Amygdala (tissue), 56 donors: ENCODE measurements at places on chromosomes 11 and 22.

- no peak for DNase-seq
Measured at GRCh38 chr11:23903044-23903704, 593.7 kb upstream of the LUZP2 start.

DNA sequence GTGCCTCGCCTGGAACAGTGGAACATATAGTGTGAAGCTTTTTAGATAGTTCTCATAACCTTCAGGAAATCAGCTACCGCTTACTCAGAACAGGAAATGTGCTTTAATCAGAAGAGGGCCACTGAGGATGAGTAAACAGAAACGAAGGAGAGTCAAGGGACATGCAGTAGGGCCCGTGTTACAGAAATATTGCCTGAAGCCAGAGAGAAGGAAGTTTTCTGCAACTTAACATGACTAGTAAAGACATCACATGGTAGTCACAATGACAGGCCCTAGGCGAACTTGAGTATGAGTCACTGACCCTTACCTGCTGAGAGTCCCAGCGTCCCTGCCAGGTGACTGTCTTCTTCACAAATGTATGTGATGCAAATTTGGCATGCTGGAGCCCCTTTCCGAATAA, 39.4 kb downstream of the CARD18 start:
- no peak for DNase-seq

DNA sequence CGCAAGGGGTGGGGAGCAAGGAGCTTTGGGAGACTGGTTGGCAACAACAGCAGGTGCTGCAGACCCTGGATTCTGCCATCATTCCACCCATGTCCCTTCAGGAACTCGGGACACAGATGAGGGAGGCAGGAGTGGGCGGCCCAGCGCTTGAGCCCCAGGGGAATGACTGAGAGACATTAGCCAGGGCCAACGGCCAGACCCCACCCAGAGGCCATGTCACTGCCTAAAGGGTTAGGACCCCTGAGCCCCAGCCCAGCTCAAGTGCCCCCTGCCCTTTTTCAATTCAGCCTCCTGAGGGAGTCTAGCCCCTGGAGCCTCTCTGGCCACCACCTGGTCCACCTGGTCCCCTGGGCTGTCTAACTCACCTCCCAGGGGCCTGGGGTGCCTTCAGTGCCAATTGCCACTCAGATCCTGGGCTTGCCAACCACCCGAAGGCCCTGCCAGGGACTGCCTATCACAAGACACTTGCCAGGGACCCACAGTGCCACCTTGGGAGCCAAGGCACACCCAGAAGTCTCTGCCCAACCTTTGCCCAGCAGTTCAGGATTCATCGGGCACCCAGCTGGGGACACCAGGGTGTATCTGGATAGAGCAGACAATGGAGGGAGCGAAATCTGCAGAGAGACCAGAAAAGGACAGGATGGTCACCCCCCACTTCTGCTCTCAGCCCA, 16.6 kb downstream of the MFNG start:
- DNase-seq: no peak

DNA sequence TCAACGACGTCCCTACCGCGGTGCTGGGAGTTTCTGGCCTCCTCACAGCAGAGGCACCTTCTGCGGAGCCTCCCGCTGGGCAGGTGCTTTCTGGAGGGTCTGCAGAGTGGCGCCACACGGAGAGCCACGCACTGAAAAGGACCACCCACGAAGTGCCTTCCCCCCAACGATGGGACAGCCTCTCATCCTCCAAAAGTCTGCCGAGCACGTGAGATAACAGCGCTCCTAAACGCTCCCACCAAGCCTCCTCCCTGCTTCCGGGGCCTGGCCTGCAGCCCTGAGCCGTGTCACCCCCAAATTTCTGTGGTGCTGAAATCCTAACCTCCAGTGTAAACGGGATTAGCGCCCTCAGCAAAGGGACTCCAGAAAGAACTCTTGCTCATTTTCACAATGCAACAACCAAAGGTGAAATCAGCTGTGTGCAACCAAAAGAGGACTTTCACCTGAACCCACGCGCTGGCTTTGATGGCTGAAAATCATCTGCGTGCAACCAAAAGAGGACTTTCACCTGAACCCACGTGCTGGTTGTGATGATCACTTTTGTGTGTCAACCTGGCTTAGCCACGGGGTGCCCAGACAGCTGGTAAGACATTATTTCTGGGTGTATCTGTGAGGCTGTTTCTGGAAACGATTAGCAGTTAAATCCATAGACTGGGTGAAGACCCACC, 924.6 kb downstream of the BRD1 start:
- DNase-seq: no peak

DNA sequence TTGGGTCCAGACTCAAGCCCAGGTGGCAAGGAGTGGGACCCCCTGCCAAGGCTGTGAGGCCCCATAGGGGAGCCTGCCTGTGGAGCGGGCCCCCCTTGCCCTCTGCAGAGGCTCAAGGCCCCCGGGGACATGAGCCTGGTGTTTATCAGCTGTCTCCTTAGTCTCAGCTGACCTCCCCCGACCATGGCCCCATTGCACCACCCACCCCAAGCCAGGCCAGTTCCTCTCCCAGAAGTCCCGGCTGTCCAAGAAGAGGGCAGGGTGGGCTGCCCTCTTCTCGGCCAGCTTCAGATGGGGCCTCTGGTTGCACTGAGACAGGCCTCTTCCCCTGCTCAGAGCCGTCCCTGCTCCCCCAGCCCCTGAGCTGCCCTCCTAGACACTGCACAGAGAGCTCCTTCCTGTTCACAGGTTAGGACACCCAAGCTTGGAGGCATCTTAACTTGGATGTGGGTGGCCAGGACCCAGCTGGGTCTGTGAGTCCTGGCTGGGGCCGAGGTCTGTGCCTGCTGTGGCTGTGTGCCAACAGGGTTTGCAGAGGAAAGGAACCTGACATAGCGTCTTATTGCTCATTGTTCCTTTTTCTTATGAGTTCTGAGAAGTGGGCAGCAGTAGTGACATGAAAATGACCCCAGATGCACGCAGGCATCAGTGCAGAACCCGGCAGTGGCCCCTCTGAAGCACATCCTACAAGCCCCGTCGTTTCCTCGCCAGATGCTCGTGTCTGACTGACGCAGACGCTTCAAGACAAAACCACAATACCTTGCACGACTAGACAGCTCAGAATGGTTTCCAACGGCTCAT, 5.4 kb downstream of the TRABD start:
- DNase-seq: no peak

- DNase-seq: no peak
Measured at GRCh38 chr11:76041208-76041607, 165.1 kb downstream of the WNT11 start.

DNA sequence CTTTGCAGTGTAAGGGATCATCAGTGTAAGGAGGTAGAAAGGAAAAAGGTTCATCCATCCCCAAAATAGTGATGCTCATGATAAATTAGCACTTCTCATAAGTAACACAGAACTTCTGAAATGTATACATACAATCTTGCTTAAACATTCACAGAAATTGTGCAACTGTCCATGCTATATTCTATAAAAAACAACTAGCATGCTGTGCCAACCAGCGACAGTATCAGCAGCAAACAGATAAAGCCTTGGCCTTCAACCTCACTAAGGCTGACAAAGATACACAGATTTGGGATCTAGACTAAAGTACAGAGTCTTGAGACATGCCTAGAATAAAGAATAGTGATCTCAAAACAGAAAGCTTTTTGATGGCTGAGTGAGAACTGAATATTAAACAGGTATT, 74.1 kb upstream of the CHRM4 start:
- DNase-seq: no peak

GRCh38 chr11:1230456-1231395, 7.9 kb downstream of the MUC5B start:
- no peak for DNase-seq

DNA sequence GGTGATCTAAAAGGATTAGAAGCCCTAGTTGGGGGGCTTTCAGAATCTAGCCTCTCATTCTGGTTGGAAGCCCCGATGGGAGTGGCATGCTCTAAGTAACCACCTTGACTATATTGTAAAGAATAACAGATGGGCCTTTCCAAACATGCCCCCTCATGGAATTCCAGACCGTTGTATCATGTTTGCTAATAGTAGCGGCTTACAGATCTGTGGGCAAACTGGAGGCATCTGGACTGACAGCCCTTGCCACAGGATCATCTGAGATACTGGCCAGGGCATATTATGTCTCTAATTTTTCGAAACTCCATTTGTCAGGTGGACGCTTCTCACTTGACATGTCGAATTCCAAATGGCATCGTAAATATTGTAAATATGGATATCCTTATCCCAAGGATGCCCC, 10.5 kb downstream of the APIP start:
- no peak for DNase-seq

DNA sequence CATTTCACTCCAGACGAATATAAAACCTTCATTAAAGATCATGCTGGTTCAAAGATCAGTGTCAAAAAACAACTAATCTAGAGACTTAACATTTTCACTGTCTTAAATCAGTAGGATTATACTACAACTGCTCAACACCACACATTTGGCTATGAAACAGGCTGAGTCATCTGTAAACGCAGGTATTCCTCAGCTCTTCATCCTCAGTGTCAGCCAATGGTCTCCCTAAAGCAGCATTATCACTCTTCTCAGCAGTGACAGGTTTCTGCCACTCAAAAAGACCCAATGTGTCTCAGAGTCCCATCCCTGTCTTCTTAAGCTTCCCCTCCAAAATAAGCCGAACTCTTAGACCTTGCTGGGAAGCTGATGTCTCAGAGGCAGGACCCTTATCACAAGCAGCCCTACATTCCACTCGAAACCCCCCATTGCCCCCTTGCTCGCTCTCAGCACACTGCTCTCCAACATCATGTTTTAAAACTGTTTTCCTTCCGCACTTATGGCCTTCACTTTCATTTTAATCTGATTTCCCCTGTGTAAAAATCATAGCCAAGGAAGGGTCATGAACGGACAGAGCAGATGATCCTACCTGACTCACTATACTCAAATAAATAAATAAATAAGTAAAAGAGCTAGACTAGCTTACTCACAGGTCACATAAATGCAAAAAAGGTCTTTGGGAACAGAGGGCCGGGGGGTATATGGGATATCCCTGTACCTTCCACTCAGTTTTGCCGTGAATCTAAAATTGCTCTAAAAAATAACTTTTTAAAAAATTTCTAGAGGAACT, 23.0 kb downstream of the CDON start:
- DNase-seq: no peak

- DNase-seq: no peak
Measured at GRCh38 chr11:83061883-83062282, 9.8 kb downstream of the RAB30 start.

DNA sequence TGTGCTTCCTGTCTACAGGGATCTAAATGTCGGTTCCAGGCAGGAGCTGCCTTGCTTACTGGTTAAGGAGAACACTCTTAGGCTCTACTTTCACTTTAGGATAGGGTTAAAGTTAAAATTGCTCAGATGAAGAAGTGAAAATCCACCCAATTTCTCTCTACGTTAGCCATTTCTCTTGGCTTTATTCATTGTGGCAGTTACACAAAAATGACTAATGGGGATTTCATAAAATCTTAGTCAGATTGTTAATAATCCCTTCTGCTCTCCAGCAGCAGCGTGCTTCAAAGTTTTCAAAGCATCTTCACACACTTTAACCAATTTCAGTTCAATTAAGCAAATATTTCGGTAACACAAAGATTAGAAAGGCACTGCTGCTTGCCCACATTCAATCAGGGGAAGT, 58.4 kb upstream of the RCN1 start:
- DNase-seq: no peak

DNA sequence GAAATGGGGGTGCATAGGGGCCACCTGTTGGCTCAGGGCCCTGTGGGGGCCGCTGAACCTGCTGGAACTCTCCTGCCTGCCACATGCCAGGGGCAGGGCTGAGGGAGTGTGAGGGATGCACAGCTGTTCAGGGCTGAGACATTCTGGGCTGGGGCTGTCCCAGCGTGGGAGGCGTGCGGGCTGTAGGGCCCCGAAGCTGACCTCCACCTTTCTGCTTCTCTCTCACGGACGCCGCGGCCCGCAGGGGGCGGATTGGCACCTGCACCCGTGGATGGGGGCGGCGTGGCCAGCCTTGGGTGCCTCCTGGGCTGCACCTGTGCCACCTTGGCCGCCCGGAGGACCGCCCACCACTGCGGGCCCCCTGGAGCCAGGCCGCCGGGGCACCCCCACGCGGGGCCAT, 4.1 kb downstream of the CCDC188 start:
- DNase-seq: no peak

DNA sequence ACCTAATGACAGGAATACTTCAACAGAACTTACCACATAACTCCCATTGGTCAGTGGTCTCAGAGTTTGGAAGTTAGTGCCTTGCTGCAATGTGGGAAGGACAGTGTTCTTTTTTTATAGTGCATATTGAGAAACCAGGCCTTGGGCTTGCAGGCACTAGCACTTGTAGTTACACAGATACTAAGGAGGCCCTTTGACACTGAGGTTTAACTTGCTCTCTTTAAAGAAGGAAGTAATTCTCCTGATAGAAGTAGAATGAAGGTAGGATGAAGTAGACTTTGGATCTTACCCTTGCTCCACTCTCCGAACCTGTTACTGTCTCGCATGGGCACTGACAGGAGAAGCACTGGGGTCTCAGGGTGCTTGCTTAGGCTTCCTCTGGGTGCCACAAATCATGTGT, 31.0 kb upstream of the ST14 start:
- no peak for DNase-seq

GRCh38 chr11:106467501-106467900, 390.0 kb downstream of the AASDHPPT start:
- DNase-seq: no peak

DNA sequence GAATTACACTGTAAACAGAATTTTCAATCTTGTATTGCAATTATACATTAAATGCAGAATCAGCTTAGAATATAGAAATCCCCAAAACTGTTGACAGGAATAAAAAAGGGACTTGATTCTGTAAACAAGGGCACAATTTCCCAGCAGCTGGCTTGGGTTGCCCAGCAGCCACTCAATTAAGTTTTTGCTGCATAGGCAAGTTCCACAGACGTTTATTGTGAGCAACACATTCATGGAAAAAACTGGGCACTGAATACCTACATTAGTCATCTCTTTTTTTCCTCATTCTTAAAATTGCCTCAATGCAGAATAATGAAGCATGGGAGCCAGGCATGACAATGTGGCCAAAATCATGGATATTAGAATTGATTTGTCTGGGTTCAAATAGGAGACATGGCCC, 421.8 kb upstream of the ANO5 start:
- no peak for DNase-seq

- DNase-seq: no peak
Measured at GRCh38 chr11:64848826-64849597, 4.6 kb upstream of the CDC42BPG start.

- no peak for DNase-seq
Measured at GRCh38 chr22:49966774-49967705, 6.5 kb downstream of the PIM3 start.
